ENCODE measurements at places on chromosomes 5 and 9. TPM values are rescaled to one million over a fixed set of nuclear protein-coding genes. Genes with fewer than 3 reads are reported as not detected.

Gene CKMT2
- total RNA-seq: not detected

Gene PCDHGA4
- 0.20 TPM for total RNA-seq

Gene CYLC2
- total RNA-seq: not detected

Gene SHOC1
- not detected for total RNA-seq

Gene IL3
- 1.5 TPM for total RNA-seq

Gene DOCK8
- total RNA-seq: 389 TPM

Gene EMB
- 132 TPM for total RNA-seq

Gene NRARP
- 1.6 TPM for total RNA-seq

Gene ATP6V1G1
- 66.7 TPM for total RNA-seq

Data from activated CD8-positive, alpha-beta memory T cell treated with anti-CD3 and anti-CD28 coated beads, Interleukin-2, amount 10 ng/mL, durations not matched to agents 7 days and 5 days (primary cell).